Esophagus squamous epithelium (tissue), 5 donors: ENCODE measurements at places on chromosomes 7 and 10.

DNA sequence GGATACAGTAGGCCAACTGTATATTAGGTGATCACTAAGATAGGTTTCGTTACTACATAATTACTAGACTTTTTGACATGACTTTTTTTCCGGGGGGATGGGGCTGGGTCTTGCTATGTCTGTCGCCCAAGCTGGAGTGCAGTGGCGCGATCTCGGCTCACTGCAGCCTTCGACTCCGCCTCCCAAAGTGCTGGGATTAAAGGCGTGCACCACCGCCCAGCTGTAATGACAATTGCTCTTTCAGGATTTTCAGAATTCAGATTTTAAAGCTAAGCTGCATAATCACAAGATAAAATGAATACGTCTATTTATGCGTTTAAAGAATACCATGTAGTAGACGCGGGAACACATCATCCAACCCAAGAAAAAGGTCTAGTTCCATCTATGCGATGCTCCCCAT, 982 bp downstream of the IDI1 start:
- DNase-seq, result no peak

DNA sequence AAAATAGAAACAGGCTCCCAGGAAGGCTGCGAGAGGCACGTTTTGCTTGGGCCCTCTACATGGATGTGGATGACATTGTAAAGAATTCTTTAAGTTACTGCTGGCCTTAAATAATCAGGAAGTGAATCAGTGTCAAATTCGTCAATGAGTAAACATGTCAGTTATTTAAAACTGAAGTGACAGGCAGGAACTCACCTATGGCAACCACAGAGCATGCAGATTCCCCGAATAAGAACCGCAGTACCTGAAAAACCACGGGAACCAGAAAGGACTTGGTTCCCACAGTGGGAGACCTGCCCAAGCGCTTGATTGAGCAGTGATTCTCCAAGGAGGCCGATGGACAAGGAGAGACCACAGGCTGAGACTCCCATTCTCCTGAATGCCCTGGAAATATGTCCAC, 351.2 kb upstream of the AKR1E2 start:
- DNase-seq, result no peak

DNA sequence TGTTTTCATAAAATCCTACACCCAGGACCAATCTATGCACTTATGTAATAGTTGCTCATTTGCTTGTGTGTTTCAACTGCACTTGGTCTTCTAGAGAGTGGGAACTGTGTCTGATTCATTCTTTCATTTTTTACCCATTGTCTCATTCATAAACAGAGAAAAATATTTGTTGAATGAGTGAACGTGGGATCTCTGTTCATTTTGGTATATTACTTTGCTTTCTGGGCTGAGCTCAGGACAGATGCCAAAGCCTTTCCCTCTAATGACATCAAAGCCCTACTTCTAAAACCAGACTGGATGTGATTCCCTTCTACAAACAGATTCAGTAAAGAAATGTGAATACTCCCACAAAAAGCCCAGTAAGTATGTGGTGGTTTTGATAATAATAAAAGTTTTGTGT, 145.2 kb downstream of the ST7 start:
- DNase-seq, result no peak

GRCh38 chr7:141874787-141875186, 33.5 kb upstream of the PRSS37 start:
- DNase-seq, result no peak

DNA sequence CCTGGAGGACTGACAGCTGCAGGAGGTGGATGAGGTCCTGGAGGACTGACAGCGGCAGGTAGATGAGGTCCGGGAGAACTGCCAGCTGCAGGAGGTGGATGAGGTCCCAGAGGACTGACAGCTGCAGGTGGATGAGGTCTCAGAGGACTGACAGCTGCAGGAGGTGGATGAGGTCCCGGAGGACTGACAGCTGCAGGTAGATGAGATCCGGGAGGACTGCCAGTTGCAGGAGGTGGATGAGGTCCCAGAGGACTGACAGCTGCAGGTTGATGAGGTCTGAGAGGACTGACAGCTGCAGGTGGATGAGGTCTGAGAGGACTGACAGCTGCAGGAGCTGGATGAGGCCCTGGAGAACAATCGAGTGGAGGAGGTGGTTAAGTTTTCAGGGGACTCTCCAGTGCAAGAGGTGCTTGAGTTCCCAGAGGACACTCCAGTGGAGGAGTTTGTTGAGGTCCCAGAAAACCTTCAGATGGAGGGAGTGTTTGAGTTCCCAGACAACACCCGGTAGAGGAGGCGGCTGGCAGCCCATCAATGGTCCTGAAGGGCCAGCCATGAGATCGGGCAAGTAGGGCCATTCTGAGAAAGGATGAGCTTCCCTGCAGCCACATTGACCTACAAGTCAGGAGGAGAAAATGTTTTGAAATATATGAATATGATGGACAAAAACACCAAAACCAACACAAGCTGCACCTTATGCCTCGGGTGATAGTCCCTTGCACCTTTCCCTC, 4.7 kb upstream of the EIF5AL1 start:
- DNase-seq, result no peak

GRCh38 chr10:131167036-131167860, 144.3 kb downstream of the TCERG1L start:
- no peak for DNase-seq

- DNase-seq, result no peak
These were observed 21.6 kb upstream of the DRGX start for GRCh38 chr10:49417311-49418052.

GRCh38 chr10:95831515-95831914, 75.6 kb downstream of the ENTPD1 start:
- no peak for DNase-seq

- DNase-seq, result no peak
These were observed 38.5 kb downstream of the MTURN start for GRCh38 chr7:30173058-30173897.

DNA sequence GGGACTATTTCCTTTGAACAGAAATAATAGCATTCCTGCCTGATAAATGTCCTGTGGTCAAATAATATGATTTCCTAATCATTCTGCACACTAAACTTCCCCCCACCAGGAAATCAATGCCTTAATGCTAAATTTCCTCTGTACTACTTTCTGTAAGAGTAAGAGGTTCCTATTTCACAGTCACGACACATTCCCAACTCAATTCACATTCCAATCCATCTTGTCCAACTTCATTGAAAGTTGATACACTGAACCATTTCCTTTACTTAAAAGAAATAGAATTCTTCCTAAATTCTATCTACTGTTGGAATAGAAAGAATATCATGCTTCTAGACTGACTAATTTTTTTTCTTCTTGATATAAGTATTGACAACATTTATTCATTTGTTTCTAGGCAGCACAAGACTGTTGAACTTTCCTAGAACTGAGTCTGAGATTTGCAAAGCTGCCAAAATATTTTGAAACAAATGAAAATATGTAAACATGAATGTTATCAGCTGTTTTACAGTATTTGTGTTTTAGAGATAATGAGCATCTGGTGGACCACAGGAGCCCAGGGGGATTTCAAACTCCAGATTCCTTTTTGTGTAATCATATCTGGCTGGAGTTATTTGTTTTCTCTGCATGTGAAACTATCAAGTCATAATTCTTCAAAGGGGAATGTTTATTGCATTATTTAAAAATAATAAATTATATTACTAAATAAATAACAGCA, 121.5 kb downstream of the TPST1 start:
- no peak for DNase-seq

DNA sequence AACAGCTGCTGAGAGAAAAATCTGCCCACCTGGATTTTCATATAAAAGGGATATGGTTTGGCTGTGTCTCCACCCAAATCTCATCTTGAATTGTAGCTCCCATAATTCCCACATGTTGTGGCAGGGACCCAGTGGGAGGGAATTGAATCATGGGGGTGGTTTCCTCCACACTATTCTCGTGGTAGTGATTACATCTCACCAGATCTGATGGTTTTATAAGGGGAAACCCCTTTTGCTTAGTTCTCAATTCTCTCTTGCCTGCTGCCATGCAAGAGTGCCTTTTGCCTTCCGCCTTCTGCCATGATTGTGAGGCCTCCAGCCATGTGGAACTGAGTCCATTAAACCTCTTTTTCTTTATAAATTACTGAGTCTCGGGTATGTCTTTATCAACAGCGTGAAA, 20.8 kb upstream of the MKI67 start:
- no peak for DNase-seq

DNA sequence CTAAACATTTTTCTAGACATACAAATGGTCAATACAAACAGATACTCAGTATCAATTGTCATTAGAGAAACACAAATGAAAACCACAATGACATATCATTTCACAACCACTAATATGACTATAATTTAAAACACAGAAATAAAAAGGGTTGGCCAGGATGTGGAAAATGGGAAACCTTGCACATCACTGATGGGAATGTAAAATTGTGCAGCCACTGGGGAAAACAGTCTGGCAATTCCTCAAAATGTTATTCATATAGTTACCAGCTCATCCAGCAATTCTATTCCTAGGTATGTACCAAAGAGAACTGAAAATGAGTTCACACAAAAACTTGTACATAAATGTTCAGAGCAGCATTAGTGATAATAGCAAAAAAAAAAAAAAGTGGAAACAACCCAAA, 106.1 kb upstream of the LRRTM3 start:
- DNase-seq, result no peak

DNA sequence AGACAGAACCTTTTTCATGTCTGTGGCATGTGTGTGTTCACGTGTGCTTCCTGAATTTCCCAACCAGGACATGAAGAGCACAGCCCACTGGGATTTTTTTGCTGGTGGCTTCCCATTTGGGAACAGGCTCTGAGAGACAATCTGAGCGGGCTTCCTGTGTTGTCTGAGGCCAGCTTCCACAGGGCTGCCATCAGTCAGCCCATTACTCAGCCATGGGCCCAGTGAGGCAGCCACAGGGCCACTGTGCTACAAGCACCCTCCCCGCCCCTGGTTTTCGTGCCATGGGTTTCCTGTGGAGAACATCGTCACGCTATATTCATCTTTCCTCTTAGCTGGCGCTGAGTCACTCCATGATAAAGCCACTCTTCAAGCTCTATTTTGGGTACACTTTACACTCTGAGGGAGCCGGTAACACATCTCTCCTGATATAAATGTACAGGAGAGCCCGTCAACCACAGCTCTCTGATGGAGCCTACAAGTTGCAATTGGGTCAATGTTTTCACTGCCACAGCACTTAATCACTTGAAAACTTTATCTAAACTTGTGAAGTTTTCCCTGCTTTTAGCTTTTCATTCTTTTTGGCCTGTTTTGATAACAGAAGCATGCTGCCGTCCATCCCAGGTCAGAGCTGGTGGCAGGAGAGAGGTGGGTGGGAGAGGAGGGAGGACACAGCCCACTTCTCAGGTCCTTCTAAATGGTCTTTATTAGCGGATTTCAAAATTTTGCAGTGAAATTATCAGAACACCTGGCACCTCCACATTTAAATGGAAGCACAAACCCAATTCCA, 96.9 kb downstream of the HIPK2 start:
- no peak for DNase-seq

- DNase-seq, result no peak
These were observed 159.7 kb upstream of the PLXDC2 start for GRCh38 chr10:19656420-19657042.

DNA sequence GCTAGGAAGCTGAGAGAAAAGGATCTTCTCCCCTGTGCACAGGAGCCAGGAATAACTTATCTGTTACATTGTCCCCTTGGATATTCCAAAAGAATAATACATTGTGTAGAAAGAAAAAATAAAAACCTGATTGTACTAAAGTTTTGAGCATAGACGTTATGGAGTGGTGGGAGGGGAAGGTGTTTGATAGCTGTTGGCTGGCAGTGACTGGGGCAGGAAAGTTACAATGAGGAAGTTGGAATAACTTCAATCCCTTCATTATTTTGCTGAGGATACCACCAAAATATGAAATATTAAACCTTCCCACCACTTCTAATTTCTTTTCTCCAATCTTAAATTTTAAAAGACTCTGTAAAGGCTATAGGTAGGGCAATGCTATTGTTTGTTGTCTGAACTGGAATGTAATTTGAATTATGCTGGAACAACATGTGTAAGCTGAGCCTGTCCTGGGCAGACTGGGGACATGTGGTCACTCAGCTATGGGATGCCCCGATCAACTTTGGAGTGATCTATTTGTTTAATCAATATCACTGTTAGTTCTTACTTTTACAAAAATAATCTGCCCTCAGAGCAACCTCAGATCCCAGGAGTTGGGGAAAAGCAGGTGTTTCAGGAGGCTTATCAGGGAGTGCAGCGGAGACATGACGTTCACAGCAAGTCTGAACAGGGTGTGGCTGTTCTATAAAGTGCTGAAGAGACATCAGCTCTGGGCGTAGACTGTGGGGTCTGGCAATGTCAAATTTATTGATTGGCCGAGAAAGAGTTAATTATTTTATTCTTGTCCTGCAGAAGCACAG, 20.8 kb downstream of the CYP3A43 start:
- DNase-seq, result no peak

DNA sequence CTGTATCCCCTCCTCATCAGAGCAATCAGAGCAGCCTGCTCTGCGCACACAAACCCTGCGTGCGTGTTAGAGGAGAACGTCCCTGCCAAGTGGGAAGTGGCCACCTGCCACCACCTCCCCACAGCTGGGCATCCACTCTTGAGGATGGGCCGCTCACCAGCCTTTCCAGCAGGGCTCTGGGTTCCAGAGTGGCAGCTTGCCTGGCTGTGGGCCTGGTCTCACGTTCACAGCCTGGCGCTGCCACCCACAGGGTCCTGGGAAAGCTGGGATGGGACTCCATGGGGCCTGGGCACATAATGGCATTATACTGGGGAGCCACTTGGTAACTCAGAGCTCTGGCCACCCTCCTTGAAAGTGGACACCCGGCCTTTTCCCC, 151.1 kb upstream of the PPP2R2D start:
- DNase-seq, result no peak

DNA sequence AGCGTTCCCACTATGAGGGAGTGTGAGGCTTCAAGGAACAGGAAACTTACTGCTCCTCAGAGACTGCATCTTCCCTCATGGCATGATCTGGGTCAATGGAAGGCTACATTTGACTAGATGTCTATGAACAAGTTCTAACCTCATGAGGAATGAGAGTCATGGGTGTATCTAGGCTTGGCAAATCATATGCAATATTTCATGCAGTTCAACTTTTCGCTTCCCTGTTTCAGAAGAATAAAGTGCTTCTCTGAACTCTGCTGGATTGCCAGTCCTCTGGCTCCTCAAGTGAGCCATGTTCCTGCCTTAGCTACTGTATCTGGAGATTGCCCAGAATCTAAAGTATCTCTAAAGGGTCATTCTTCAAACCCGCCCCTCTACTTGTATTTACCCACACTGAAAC, 54.3 kb upstream of the SEMA3A start:
- DNase-seq, result no peak

DNA sequence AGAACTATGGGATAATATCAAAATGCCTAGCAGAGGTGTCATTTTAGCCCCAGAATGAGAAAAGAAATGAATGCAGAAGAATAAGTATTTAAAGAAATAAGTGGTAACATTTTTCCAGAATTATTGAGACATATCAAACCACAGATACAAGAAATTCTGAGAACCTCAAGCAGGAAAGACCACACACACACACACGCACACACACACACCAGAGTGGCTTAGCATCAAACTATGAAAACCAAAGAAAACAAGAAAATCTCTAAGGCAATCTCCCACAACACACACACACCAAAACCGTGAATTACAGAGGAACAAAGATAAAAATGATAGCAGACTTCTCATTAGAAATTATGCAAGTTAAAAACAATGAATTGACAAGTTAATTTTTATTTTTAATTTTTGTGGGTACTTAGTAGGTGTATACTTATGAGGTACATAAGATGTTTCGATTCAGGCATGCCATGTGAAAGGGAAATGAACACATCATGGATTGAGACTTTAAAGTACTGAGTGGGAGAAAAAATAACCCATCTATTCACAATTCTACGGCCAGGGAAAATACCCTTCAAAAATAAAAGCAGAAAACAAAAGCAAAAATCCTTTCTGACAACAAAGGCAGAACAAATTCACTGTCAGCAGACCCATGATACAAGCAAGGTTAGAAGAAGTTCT, 14.6 kb downstream of the PPIF start:
- DNase-seq, result no peak

- no peak for DNase-seq
These were observed at the start of gene LHFPL3 for GRCh38 chr7:104328296-104328969. LHFPL3 (plus strand) TSS chr7:104328603.
